ENCODE measurements at places on chromosomes 5 and 9.

GRCh38 chr9:121651295-121652020 is at the start of gene DAB2IP:
TSS of gene DAB2IP (plus strand) at chr9:121651634. CDS start at chr9:121651776, 142 bp downstream.
- DNase-seq, result no peak

- DNase-seq, result no peak
Measured at GRCh38 chr5:75169516-75169915, 67.2 kb downstream of the ANKRD31 start.

- no peak for DNase-seq
Measured at GRCh38 chr5:94707359-94707758, 88.9 kb downstream of the SLF1 start.

DNA sequence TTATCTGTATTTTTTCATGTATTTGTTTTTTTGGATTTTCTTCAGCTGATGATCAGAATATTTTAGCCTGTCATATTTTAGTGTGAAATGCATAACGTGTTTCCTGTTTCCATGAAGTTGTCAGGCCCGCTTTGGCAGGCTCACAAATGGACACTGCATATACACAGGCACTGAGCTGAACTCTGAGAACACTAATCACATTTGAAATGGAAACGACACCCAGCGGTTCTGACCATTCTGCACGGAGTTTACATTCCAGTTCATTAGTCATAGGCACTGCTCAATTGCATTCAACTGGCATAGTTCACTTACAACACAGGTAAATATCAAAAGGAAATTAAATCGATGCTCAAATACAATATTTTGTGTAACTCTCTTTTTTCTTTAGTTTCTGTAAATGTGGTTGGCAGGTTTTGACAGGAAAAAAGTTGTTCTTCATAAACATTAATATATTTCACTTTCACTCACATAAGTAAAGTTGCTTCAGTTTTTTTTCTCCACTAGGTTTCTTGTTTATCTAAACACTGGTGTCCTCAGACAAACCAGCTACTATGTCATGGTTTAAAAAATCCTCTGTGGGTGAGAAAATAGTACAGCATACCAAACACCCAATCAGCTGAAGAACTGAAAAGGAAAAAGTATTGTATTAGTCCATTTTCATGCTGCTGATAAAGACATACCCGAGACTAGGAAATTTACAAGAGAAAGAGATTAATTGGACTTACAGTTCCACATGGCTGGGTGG is 559.0 kb upstream of the DAP start:
- DNase-seq, result no peak

- no peak for DNase-seq
Measured at GRCh38 chr9:77582525-77582924, 65.6 kb downstream of the GNA14 start.

DNA sequence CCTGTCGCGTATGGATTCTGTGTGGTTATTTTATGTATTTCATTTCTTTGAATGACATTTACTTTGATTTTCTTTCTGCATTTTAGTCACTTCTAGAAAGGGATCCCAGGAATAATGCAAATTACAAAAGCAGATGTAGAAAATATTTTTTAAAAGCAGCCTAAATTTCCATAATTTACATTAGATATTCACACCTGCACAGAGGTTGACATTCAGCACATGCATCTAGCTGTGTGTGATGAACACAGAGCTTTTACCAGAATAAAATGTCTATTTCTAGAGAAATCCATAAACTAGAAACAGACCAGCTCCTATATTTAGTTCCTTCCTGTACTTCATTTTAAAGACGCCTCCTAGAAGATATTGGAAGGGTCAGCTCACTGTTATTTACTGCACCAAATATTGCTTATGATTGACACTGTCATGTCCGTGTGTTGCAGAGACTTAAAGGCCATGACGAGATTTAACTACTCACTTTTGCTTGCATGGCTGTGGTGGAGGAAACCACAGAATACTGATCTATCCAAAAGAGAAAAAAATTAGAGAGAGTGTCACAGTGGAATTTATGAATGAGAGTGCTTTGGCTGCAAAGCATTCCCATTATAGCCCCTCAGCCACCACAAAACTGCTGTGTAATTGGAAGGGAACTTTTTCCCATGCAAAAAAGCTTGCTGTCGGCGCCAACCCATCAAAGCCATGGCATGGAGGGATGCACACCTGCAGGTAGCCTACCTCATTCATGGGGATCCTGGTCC is 58.1 kb downstream of the EBF1 start:
- DNase-seq, result no peak

- DNase-seq, result peak; percentile 36
Measured at GRCh38 chr9:125690679-125691078, 16.3 kb downstream of the MAPKAP1 start.

Data from AML-193 (cell line).